ENCODE measurements at places on chromosomes 5 and 9. TPM values are rescaled to one million over a fixed set of nuclear protein-coding genes. Genes with fewer than 3 reads are reported as not detected.

Gene PKD2L2
- not detected for total RNA-seq

Gene NDOR1
- 15.6 TPM for total RNA-seq

Gene MTX3
- total RNA-seq: 13.3 TPM

Gene LRRC70
- total RNA-seq: 0.24 TPM

Gene SMIM33
- not detected for total RNA-seq

Gene CAMK2A
- total RNA-seq: 0.80 TPM

Gene GPR21
- total RNA-seq: not detected

Gene GABRA1
- total RNA-seq: not detected

Gene PCDHGA8
- total RNA-seq: 0.65 TPM

Gene LCNL1
- total RNA-seq: not detected

Gene NKD2
- 102 TPM for total RNA-seq

Gene SPRY4
- 42.9 TPM for total RNA-seq

Gene CARD6
- 6.3 TPM for total RNA-seq

Gene TMEM174
- not detected for total RNA-seq

Gene C5orf34
- total RNA-seq: 8.2 TPM

Gene SLC6A3
- total RNA-seq: not detected

Gene ZNF462
- 16.8 TPM for total RNA-seq

Gene NUDCD2
- total RNA-seq: 5.2 TPM

Gene SLC34A3
- not detected for total RNA-seq

All from epithelial cell of alveolus of lung (primary cell).